ENCODE measurements at places on chromosomes 12 and 14.

- DNase-seq = no peak
These were observed 36.6 kb downstream of the TC2N start for GRCh38 chr14:91830777-91831176.

GRCh38 chr12:1126091-1126490, 135.1 kb downstream of the ERC1 start:
- DNase-seq = peak; percentile 20

GRCh38 chr14:46988312-46988711, 336.7 kb upstream of the RPL10L start:
- no peak for DNase-seq

DNA sequence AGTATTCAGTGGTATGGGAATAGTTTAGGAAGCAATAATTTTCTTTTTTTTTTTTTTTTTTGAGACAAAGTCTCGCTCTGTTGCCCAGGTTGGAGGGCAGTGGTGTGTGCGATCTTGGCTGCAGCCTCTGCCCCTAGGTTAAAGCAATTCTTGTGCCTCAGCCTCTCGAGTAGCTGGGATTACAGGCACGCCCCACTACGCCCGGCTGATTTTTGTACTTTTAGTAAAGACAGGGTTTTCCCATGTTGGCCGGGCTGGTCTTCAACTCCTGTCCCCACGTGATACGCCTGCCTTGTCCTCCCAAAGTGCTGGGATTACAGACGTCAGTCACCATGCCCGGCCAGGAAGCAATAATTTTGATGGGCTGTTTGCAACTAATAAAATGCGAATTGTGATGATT, 62.1 kb downstream of the ATG14 start:
- DNase-seq = no peak

DNA sequence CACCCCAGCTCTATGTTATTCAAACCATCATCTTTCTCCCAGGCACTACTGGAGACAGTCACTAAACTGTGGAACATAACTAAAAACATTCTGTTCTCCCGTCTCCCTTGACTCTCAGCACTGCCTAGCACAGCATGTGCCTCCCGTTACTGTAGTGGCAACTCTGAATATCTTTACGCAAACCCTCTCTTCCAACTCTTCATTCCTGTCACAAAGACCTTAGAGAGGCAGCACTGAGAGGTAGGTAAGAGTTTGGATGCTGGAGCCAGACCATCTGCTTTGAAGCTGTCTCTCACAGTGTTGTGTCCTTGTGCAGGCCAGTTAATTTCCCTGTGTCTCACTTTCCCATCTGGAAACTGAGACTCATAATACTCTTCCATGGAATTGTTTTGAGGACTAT, 108.1 kb downstream of the DIP2B start:
- DNase-seq = no peak

GRCh38 chr12:10285919-10286318, 21.8 kb upstream of the KLRD1 start:
- DNase-seq = peak; percentile 51

- peak; percentile 46 for DNase-seq
These were observed 50.3 kb downstream of the SLC38A1 start for GRCh38 chr12:46218322-46219095.

GRCh38 chr12:112950701-112951100, 12.4 kb downstream of the OAS3 start:
- DNase-seq = no peak

DNA sequence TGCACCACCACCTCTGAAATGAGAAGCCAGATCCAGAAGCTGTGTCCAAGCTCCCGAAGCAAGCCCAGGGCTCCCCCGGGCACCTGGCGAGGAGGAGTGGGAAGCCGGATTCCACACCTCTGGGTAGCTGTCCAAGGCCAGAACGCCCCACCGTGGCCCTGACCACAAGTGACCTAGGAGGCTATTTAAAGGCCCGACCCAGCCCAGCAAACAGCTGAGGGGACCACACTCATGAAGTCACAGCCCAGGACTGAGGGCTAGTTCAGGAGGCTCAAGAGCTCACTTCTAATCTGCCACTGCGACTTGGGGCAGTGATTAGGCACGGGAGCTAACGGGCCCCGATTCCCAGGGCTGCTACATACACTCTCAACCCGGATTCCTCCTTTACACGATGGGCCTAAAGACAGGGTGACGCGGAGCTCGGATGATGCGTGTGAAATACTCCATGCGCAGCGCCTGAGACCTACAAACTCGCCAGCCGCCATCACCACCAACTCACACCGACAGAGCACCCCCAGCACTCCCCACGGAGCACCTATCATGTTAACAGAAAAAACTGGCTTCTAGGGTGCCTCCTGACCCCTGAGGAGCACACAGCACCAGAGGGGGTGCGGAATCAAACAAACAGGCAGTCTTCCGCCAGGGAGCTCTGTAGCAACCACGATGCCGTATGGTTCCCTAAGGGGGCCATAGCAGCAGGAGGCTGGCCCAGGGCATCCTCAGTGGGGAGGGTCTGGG, 84.0 kb upstream of the GPR68 start:
- DNase-seq = no peak

GRCh38 chr12:93191956-93192355, 185.8 kb upstream of the NUDT4 start:
- no peak for DNase-seq

DNA sequence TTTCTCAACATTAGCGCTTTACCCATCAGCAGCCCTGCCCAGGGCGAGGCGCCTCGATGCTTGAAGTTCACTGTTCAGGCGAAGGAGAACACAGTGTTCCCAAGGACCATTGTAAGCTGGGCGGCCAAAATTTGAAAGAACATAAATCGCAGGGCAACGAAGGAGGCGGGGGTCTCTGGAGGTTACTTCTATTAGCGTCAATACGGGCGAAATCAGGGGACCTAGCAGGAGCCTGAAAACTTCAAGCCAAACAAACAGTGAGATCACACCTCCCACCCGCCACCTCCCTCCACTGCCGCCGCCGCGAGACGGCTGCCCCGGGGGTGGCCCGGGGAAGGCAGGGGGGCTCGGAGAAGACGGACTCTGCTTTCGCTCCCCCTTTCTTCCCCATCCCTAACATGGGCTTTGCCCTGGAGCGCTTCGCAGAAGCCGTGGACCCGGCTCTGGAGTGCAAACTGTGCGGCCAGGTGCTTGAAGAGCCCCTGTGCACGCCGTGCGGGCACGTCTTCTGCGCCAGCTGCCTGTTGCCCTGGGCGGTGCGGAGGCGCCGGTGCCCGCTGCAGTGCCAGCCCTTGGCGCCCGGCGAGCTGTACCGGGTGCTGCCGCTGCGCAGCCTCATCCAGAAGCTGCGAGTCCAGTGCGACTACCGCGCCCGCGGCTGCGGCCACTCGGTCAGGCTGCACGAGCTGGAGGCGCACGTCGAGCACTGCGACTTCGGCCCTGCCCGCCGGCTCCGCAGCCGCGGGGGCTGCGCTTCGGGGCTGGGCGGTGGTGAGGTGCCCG, at the start of gene PDZRN4:
Gene PDZRN4 (plus strand): TSS at position 263 of the 783 bp plus-strand sequence.
- DNase-seq = no peak

DNA sequence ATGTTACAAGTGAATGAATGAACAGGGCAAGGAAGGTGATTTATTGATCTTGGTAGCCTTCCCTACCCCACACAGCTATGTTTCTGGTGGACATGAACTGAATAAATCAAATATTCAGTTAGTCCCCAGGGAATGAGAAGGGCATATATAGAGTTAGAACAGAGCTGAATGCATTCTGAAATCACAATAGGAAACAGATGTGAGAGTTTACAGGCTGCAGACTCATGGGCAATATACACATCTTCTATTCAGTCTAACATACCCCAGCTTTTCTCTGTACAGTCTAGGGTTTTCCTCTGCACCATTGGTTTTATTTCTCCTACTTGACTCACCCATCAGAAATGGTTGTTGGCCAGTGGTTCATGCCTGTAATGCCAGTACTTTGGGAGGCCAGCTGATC, 7.3 kb upstream of the STX2 start:
- no peak for DNase-seq

DNA sequence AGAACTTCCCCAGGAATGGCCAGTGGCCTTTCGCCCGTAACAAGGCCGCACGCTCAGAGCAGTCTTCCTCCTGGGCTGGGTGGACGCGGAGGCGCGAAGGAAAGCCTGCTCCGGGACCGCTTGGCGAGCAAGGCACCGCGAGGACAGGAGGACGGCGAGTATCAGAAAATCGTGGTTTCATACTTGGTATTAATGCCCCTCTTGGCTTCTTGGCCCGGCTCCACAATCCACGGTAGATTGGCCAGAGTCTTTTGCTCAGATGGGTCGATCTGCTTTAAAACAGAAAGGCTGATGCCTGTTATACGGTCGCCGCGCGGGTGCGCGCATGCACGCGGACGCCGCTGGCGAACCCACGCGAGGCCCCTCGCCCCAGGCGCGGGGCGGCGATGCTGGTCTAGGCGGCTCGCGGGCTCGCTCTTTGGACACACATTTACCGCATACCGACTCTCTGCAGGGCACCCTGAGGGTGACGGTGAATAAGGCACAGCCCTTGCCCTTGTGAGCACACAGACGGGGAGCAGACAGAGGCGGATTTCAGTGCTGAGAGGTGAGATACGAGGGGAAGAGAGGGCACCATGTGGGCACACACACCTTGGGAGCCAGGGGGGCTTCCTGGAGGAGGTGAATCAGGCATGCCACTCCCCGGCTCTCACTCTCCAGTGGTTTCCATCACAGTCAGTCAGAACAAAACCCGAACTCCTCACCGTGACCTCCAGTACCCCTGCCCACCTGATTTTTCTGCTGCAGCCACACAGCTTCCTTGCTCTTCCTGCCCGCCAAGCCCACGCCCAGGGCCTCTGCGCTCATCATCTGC, 100.7 kb downstream of the APAF1 start:
- DNase-seq = peak; percentile 19

DNA sequence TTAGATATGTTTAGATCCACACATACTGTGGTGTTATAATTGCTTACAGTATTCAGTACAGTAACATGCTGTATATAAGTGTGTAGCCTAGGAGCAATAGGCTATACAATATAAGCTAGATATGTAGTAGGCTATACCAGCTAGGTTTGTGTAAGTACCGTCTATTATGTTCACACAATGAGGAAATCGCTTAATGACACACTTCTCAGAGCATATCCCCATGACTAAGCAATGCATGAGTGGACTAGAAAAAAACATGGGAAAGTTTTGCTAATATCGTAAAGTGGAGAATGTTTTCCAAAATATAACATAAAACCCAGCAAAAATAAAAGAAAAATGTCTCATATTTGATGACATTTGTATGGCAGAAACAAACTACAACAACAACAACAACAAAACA, 27.3 kb downstream of the AKAP3 start:
- no peak for DNase-seq

DNA sequence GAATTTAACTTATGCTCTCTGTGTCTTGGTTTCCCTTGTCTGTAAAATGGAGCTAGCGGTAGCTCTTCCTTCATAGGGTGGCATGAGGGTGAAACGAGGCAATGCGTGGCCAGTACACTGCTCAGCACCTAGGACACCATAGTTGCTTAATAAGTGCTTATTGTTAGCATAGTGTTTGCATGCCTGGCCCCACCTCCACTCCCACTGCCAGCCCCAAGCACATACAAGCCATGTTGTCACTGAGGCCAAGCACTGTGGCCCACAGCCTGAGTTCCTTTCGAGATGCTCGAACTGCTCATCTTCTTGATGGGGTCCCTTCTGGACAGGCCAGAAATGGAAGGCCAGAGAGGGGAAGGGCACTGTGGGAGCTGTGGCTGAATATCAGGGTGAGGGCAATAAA, 839 bp downstream of the FICD start:
- DNase-seq = no peak

DNA sequence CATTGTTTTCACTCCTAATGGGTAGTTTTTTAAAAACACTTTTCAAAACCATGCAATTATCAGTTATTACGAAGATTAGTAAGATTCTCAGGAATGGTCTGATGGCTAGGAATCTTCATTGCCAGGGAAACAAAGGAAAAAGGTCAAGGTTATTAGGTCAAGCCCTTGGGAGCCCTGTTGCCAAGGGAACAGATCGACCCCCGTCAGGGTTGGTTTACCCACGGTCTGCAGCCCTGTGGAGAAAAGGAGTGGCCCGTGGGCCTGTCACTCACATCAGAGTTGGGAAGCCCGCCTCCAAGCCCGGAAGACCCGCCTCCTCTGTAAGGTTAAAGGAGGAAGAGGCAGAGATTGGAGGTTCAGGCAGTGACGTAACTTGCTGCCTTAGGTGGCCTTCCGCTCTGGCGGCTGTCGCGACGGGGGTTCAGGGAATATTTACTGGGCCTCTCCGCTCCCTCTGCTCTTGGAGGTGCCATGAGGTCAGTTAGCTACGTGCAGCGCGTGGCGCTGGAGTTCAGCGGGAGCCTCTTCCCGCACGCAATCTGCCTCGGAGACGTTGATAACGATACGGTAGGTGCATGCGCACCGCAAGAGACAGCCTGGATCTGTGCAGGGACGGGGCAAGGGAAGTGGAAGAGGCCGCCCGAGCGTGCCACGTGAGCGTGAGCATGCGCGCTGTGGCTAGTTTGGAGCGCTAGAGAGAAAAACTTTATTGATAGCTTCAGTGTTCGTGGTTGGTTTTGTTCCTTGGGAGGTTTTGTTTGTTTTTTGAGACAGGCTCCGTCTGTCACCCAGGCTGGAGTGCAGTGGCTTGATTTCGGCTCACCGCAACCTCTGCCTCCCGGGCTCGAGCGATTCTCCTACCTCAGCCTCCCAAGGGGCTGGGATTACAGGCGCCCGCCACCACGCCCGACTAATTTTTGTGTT, at the start of gene ITFG2:
Gene ITFG2 (plus strand): TSS at position 379 of the 924 bp plus-strand sequence. CDS start 93 bp downstream, at position 472.
- peak; percentile 98 for DNase-seq

DNA sequence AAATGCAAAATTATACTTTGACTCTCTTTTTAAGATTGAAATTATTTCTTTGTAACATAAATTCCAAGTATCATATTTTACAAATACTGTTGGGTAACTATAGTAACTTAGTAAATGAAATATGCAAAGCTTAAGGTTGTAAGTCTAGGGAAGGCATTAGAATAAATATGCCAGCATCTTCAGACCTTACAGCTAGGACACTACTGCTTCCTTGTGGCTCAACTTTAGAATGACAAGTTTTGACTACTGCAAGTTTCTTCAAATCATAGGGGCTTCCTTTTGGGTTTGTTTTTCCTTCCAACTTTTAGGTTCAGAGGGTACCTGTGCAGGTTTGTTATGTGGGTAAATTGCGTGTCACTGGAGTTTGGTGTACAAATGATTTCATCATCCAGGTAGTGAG, 17.7 kb upstream of the ANP32D start:
- peak; percentile 56 for DNase-seq

DNA sequence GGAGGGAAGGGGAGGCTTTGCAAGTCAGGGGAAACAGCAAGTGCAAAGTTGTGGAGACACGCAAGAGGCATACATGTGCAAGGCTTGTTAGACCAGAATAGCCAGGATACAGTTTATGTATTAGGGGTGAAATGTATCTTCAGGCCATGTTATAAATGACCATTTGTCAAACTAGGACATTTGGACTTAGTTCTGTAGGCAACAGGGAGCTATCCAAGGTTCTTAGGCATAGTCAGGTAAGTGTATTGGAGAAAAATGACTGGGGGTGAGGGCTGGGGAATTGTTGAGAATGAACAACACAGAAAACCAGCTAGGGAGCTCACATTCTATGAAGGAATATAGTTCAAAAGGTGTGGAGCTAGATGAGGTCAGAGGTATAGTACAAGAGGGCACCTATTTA, 42.5 kb downstream of the TPH2 start:
- DNase-seq = no peak

All from CD4-positive, alpha-beta T cell treated with Interleukin-17A for 1 hour (primary cell).